ENCODE measurements at places on chromosomes 1 and 21.
A peak's percentile ranks its signal among the peaks of the same experiment; 100 is the strongest.

DNA sequence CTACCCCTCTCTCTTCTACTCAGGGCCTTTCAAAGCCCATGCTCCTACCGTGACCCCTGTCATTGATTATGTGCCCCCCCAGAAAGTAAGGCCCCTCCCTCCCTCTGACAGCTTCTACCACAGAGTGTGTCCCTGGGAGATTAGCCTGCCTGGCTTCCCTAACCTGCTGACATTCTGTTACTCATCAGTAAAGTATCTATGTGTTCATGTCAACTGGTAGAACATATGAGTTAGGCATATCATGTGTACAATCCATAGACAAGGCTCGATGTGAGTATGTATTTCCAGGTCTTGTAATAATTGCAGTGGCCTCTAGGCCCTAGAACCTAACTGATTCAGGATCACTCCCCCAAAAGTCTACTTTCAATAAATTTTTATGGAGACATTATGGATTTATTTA, 120.0 kb downstream of the GIPC2 start:
- DNase-seq: peak; percentile 54

GRCh38 chr1:97599447-97599846, 321.4 kb downstream of the DPYD start:
- peak; percentile 2 for DNase-seq

GRCh38 chr1:230270559-230271281, 155.4 kb downstream of the PGBD5 start:
- DNase-seq: peak; percentile 15

DNA sequence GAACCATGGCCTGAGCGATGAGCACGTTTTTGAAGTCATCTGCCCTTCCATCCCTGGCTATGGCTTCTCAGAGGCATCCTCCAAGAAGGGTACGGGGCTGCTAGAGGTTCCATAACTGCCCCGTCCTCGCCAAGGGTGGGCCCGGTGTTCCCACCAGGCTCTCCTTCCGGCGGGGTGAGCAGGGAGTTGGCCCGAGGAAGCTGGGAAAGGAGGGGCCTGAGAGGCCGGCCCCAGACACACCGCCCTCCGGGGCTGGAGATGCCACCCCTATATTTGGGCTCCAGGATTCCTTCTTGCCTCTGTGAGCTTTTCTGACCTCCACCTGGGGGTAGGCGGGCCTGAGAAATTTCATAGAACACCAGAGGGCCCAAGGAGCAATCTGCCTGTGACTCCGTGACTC, 28.9 kb downstream of the EPHX1 start:
- DNase-seq: no peak

GRCh38 chr1:831522-831921, 92.2 kb upstream of the SAMD11 start:
- no peak for DNase-seq

- peak; percentile 48 for DNase-seq
These were observed 41.3 kb upstream of the ENAH start for GRCh38 chr1:225694151-225694603.

- DNase-seq: no peak
These were observed 82.7 kb downstream of the KAZN start for GRCh38 chr1:14681182-14681581.

DNA sequence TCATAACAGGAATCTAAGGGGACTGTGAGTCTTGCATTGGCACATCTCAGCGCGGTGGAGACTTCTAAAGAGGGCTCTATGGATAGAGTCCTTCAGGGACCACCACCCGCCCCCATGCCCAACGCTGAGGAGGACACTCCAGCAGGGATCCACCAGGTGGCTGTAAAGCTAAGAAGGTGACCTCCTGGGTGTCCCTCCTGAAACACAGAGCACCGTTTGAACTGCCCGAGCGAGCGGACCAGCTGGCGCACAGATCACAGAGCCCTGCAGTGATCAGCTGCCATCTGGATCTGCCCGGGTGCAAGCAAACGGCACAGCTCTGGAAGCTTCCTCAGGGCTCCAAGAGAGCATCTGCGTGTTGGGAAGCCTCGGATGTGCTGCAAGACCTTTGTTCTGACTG, 51.3 kb upstream of the LYST start:
- no peak for DNase-seq

- DNase-seq: no peak
These were observed 149.9 kb downstream of the GALNT2 start for GRCh38 chr1:230216896-230217295.

GRCh38 chr1:40948741-40949443, 30.6 kb upstream of the CTPS1 start:
- peak; percentile 66 for DNase-seq

DNA sequence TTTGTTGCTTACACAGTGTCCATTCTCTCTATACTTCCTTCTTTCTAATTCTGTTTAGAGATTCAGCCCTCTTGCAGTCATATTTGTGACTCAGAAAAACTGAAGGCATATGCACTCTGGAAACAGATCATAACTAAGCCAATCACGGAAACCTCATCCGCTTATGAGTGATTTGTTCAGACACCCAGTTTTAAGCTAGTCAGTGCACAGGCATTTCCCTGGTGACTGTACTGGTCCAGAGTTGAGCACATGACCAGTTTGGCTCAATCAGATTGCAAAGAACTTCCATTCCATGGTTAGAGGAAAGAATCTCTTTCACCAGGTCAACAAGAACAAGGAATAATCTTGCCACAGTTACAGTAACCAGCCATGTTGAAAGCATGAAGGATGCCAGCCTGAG, 69.2 kb upstream of the SGIP1 start:
- peak; percentile 99 for DNase-seq

DNA sequence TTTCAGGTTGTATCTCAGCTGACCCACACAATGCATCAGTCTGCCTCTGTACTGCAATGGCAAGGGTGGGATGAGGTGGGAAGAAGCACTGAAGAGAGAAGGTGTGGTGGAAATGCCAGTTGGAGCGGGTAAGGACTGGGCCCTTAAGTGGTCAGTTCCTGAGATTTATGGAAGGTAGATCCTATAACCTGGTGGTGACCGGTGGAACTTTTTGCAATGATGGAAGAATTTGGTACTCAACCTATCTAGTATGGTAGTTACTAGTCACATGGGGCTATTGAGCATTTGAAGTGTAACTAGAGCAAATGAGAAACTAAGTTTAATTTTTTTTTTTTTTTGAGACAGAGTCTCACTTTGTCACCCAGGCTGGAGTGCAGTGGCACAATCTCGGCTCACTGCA, 8.2 kb upstream of the HPCAL4 start:
- no peak for DNase-seq

DNA sequence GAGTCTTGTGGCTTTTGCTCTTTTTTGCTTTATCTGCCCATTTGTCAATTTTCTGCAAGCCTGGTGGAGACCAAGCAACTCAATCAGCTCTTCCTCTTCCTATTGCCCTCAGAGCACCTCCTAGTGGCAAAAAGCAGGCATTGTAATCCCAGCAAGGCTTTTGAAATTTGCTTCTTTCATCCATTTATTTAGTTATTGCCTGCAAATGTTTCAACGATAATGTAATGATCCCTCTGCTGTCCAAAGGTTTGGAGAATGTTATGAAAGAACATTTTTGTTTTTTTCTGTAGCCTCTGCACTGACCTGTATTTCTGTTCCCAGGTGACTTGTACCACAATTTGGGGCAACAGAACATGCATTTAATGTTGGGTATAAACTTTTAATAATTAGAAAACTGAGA, 127.8 kb downstream of the GABPA start:
- DNase-seq: peak; percentile 28

GRCh38 chr1:31532173-31532572, 44.1 kb upstream of the TINAGL1 start:
- DNase-seq: peak; percentile 9

DNA sequence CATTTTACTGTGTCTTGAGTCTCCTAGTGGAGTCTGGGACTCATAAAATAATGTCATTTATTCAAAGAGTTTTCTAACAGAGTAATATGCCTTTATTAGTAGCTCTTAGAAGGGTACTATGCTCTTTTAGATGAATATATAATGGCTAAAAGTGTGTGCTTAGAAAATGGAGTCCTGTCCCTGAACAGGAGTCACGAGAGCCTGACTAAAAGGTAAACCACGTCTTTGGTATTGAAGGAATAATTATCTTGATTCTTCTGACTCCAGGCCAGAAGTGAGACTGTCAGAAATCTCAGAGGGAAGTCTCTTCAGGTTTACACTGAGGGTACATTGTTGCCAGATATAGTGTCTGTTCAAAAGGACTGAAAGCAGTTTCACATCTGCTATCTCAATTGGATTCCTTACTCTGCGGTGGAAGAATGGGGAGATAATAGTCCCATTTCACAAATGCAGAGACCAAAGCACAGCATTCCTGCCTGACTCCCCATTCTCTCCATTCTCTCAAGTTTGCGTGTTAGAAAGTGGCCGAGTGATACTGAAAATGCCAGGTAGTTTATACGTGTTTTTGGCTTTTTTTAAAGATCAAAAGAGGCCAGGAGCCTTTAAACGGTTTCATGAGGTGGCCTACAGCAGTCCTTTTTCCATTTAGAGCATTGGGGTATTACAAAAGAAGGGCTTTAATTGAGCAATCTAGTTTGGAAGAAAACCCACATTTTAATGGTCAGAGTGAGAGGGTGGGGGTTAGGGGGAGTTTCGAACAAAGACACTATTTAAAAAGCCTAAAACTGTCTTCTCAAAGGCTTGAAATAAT, 176.6 kb downstream of the VPS13D start:
- DNase-seq: peak; percentile 41

GRCh38 chr1:214573386-214574318, 22.2 kb upstream of the PTPN14 start:
- peak; percentile 46 for DNase-seq

DNA sequence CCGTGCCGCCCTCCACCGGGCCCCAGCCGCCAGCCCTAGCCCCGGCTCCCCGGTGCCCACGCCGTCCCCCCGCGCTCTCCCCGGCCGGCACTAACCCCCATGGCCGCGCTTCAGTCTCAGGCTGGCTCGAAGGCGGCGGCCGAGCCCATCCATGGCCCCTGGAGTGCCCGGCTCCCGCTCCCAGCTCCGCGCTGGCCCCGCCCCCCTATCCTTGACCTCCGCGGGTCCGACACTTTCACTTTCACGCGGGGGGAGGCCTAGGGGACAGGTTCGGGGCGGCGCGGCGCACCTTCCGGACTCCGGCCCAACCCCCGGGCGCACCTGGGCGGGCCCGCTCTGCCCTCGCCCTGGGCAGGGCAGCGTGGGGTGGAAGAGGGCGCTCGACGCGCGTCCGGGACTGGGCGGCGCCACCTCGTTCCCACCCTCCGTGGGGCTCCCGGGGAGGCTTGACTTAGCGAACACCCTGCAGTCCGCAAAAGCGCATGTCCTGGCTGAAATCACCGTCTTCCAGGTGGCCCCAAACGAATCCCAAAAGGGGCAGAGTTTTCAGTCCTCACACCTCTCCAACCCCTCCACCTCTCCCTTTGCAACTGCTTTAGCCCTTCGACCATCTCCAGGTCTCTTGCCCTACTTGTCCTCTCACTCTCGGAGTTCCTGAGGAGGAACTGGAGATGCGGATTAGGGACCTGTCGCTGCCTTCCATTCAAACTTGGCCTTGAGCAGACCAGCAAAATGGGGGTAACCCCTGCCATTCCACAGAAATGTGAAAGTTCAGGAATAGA, 3.9 kb upstream of the DENND2D start:
- no peak for DNase-seq

GRCh38 chr21:26554365-26554764, 18.7 kb downstream of the CYYR1 start:
- no peak for DNase-seq

DNA sequence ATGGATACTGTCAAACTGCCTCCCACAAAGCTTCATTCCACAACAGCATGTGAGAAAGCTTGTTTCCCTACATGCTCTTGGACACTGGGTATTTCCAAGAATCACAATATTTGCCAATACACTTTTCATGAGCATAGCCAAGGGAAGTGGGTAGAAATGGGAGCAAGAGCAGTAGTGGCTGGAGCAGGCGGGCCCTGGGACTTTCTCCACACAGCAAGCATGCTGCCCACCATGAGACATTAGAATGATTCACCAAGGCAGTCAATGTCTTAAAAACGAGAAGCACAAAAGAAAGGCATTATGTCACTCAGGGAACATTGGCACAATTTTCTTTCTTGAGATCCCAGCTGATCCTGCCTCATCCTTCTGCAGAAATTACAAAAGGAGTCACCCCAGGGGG, 371.6 kb upstream of the RUNX1 start:
- DNase-seq: no peak

- DNase-seq: no peak
These were observed 324.6 kb upstream of the CHRM3 start for GRCh38 chr1:239061770-239062169.

- DNase-seq: peak; percentile 22
These were observed 1.2 kb downstream of the LRIG2 start for GRCh38 chr1:113074237-113074636.

GRCh38 chr1:82260051-82260450, 459.3 kb downstream of the ADGRL2 start:
- no peak for DNase-seq

- no peak for DNase-seq
These were observed 158.0 kb downstream of the GPATCH2 start for GRCh38 chr1:217472915-217473314.

- DNase-seq: no peak
These were observed 96.2 kb upstream of the AKT3 start for GRCh38 chr1:243946253-243946652.

DNA sequence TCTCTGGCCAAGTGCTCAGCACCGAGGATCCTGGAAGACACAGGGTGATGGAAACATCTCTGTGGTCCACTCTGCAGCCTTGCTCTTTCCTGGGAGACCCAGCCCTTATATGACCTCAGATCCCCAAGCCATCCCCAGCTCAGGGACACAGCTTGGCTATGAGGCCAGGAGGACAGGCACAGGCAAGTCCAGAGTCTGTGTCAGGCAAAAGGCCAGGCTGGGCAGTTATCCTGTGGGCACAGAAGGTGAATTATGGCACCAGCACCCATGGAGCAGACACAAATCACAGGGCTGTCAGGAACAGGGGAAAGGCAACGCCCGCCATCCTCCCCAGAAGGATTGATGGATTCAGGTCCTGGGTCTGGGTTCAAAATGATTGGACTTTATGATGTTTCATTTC, 52.1 kb upstream of the SCMH1 start:
- no peak for DNase-seq

DNA sequence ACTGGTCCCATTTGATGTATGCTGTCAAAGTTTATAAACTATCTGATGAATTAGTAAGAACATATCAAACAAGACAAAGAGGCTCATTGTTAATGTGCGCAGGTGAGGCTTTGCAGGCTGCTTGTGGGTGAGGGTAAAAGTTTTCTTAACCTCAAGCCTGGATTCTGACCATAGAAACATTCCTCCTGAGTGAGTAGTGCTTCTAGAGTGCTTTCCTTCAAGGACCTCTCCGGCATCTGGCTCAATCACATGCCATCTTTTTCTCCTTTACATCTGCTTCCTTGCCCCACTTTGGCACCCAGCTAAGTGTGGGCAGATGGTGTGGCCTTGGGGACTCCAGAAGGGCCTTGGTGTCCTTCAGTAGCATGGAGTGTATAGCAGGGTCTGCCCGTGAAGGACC, 104.0 kb downstream of the ROR1 start:
- DNase-seq: peak; percentile 49

Measured in fibroblast of skin of right biceps (primary cell).